ENCODE measurements at places on chromosomes 11 and 22. TPM values are rescaled to one million over a fixed set of nuclear protein-coding genes. Genes with fewer than 3 reads are reported as not detected.

MOGAT2 gene
- polyA plus RNA-seq, result 2.0 TPM

TSPAN18 gene
- polyA plus RNA-seq, result 15.6 TPM

DKK3 gene
- polyA plus RNA-seq, result 7.8 TPM

NNMT gene
- 93.2 TPM for polyA plus RNA-seq

KCNJ11 gene
- polyA plus RNA-seq, result 1.5 TPM

GGT5 gene
- 15.7 TPM for polyA plus RNA-seq

OR52N4 gene
- not detected for polyA plus RNA-seq

SNX32 gene
- polyA plus RNA-seq, result 0.41 TPM

REXO2 gene
- polyA plus RNA-seq, result 38.3 TPM

P2RY2 gene
- polyA plus RNA-seq, result not detected

MB gene
- 19.2 TPM for polyA plus RNA-seq

BTBD18 gene
- not detected for polyA plus RNA-seq

TRIM49 gene
- not detected for polyA plus RNA-seq

FOLH1 gene
- polyA plus RNA-seq, result 3.6 TPM

CD248 gene
- polyA plus RNA-seq, result 55.8 TPM

CTSW gene
- polyA plus RNA-seq, result 2.6 TPM

SLC22A12 gene
- 0.09 TPM for polyA plus RNA-seq

SCGB1D2 gene
- polyA plus RNA-seq, result 1.4 TPM

DERL3 gene
- 0.79 TPM for polyA plus RNA-seq

LRP4 gene
- 2.6 TPM for polyA plus RNA-seq

LRP5 gene
- 50.1 TPM for polyA plus RNA-seq

PRR33 gene
- polyA plus RNA-seq, result 0.03 TPM

FZD4 gene
- polyA plus RNA-seq, result 14.9 TPM

SLCO2B1 gene
- 23.4 TPM for polyA plus RNA-seq

DNAJB7 gene
- not detected for polyA plus RNA-seq

GRAP2 gene
- 0.41 TPM for polyA plus RNA-seq

KRTAP5-1 gene
- not detected for polyA plus RNA-seq

KDM4E gene
- polyA plus RNA-seq, result not detected

RASD2 gene
- 1.1 TPM for polyA plus RNA-seq

LINC01488 gene
- not detected for polyA plus RNA-seq

MMP13 gene
- polyA plus RNA-seq, result not detected

ZBTB16 gene
- polyA plus RNA-seq, result 30.4 TPM

ACCSL gene
- not detected for polyA plus RNA-seq

RAB39A gene
- 0.48 TPM for polyA plus RNA-seq

OR56A4 gene
- not detected for polyA plus RNA-seq

TMPRSS5 gene
- polyA plus RNA-seq, result 1.7 TPM

OR2AG2 gene
- 0.02 TPM for polyA plus RNA-seq

DSCAML1 gene
- polyA plus RNA-seq, result 0.13 TPM

KCNQ1OT1 gene
- 0.03 TPM for polyA plus RNA-seq

PANX3 gene
- polyA plus RNA-seq, result not detected
